Stimulated activated CD8-positive, alpha-beta memory T cell treated with anti-CD3 and anti-CD28 coated beads, Interleukin-15, amount 100 ng/mL, for 24 hours (primary cell): ENCODE measurements at places on chromosomes 11 and 22.

- no peak for DNase-seq
Measured at GRCh38 chr11:67422891-67423290, 5.4 kb upstream of the RPS6KB2 start.

GRCh38 chr22:36942556-36942955 lies 29.1 kb downstream of the CSF2RB start:
- DNase-seq = no peak

- no peak for DNase-seq
Measured at GRCh38 chr11:35938231-35938630, 5.6 kb upstream of the LDLRAD3 start.

GRCh38 chr11:91707652-91708482 lies 516.8 kb upstream of the FAT3 start:
- no peak for DNase-seq

- no peak for DNase-seq
Measured at GRCh38 chr11:104614961-104615360, 283.3 kb downstream of the CASP12 start.

GRCh38 chr22:36871669-36872081 lies 10.9 kb downstream of the NCF4 start:
- DNase-seq = no peak
